Stimulated activated CD8-positive, alpha-beta memory T cell treated with anti-CD3 and anti-CD28 coated beads, Interleukin-7, amount 100 ng/mL, for 48 hours (primary cell): ENCODE measurements at places on chromosomes 6 and 20.

GRCh38 chr6:14751645-14752175 is 494.2 kb upstream of the JARID2 start:
- DNase-seq: no peak

- DNase-seq: no peak
Observed at GRCh38 chr6:158686791-158687381, 37.0 kb downstream of the SYTL3 start.

DNA sequence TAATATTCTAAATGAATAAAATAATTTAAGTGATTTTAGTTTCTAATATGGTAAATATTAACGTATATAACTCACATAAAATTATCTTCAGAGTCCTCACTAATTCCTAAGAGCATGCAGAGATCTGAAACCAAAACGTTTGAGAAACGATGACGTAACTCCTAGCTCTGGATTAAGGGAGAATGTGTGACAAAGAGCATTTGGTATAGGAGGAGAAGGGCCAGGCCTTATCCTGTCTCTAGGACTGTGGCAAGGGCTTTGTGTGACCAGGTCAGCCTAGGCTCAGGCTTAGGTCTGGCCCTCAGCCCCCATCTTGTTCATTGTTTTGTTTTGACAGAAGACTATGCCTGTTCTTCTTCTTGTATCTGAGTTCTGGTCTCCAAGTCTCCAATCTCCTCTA is 19.2 kb upstream of the POLR1H start:
- no peak for DNase-seq

DNA sequence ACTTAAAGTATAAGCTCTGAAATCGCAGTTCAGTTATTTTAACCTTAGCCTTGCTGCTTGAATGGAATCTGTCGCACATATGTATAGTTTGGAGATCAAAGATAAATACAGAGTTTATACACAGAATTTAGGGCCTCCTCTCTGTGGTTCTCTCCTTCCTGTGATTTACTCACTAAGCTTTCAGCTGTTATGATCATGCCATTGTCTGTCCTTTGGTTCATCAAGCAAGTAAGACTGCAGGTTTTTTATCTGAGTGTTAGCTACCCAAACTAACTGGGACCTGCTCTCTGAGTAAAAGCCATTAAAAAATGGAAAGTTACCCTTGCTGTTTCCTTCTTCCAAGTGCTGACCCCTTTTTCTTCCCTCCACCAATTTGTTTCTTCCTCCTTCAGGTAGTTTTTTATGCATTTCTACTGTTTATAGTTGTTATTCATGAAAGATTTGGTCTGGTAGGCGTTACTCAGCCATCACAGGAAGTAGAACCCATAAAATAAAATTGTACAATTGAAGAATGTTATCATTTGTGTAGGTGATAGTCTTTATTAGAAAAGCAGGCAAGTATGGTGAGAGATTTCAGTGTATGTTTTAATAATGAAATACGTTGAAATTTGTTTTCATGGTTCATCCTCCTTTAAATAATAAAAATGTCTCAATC is 33.7 kb upstream of the SUMO4 start:
- DNase-seq: no peak
